Right atrium auricular region (tissue), 2 donors: ENCODE measurements at places on chromosomes 11 and 22. TPM values are rescaled to one million over a fixed set of nuclear protein-coding genes. Genes with fewer than 3 reads are reported as not detected.

DNA sequence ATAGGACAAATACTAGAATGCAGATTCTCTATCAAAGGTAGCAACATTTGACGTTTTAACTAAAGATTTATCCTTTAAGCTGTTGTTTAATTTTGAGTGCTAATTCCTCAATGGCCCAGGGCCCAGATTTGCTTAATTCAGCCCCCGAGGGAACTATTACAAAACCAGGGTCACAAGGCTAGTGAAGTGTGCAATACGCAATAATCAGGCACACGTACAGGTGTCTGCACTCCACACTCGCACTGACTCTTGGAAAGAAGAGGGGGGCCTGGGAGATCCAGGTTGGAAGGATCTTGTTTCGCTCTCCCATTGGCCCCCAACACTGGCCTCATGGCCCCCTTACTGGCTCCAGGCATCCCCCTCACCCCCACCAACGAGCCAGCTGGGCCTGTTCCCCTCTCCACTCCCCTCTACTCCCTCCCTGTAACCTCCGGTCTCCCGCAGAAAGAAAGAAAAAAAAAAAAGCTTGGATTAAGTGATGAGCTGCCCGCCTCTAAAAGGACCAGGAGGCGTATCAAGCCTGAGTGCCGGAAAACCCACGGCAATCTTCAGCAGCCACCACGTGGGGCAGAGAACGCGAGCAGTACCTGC, 2.2 kb upstream of the KIRREL3 start:
- no peak for DNase-seq

DNA sequence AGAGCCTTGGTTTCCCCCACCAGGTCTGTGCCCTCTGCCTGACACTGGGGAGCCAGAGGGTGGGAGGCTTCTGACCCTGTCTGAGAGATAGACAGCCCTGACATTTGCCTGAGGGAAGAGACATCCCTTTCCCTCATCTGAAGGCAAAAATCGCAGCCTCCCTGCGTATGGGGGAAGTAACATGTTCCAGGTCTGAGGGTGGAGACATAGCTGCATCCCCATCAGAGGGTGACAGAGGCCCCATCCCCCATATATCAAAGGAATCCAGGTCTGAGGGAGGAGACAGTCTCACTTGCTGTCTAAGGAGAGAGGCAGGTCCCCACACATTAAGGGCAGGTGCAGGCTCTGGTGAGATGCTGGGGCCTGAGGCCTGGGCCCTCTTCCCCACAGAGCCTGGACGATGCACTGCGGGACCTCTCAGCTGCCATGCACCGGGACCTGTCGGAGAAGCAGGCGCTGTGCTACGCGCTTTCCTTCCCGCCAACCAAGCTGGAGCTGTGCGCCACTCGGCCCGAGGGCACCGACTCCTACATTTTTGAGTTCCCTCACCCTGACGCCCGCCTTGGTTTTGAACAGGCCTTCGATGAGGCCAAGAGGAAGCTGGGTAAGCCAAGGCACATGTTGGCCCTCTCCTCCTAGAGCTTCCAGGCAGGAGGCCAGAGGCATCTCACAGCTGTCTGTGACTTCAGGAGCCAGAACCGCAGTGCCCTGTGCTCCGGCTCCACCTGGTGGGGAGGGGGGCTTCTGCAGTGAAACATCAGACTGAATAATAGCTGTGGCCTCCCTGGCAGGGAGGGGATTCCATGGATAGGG, 16.1 kb upstream of the RELT start:
- DNase-seq = no peak

- no peak for DNase-seq
Observed at GRCh38 chr11:66915866-66916265, 42.3 kb downstream of the PC start.

DNA sequence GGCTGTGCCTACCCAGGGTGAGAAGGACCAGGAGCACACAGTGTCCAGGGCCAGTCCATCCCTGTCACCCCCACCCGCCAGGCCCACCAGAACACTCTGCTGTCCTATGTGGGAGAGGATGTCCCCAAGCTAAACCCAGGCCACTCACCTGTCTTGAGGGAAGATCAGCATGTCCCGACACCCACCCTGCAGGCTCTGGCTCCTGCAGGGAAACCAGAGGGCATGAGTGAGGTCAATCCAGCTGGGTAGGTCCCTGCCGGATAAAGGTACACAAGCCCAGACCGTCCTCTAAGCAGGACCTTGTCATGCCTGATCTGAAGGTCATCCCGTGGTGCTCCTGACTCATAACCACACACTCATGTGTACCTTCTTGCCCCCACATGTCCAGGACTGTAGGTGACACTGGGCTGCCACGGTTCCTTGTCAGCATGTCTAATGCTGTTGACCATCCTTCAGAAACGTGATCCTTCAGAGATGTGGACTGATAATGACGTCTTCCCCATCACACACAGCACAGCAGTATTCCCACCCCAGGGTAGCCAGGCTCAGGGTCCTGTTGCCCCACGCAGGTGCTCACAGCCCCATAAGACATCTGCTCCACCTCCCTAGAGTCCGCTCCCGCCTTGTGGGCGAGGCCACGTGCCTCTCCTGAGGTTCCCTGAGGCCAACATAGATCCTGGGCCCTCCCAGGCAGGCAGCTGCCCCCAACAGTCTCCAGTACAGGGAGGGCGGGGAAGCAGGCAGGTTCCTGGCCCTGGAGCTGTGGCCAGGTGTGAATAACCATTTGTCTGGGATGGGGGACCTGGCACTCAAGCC, 6.1 kb downstream of the ARVCF start:
- DNase-seq = no peak

GRCh38 chr11:62025487-62026105, 58.2 kb upstream of the FTH1 start:
- peak; percentile 94 for DNase-seq

GRCh38 chr11:96306933-96307775, 35.8 kb downstream of the MAML2 start:
- peak; percentile 97 for DNase-seq

The CLDN5 gene
- total RNA-seq = 16.7 TPM

- DNase-seq = no peak
Observed at GRCh38 chr11:33912405-33913361, 20.8 kb upstream of the LMO2 start.
